ENCODE measurements at places on chromosomes 7 and 10.
A peak's percentile ranks its signal among the peaks of the same experiment; 100 is the strongest.

DNA sequence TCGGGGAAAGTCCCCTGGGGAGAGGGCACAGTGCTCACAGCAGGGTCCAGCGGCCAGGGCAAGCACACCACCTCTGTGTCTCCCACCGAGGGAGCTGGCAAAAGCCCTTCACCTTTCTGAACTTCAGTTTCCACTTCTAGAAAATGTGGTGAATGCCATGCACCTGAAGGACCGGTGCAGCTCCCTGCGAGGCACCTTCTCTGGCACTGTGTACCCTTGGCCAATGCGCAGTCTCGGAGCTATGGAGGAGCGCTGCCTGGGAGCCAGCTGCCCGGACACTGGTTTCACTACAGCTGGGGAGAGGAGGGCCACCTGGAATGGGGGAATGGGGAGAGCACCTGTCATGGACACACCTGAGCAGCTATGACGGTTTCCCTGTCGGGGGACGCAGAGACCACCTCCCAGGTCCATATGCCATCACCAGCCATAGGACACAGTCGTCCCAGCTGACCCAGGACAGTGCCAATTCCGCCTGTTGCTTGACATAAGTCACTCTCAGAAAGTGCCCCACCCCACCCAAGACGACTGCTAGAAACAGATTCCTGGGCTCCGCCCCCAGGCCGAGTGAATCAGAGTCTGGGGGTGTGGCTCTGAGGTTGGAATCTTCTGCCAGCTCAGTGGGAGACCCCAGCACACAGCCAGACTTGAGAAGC is 16.8 kb downstream of the RASGEF1A start:
- DNase-seq: no peak

- DNase-seq: no peak
Observed at GRCh38 chr10:76411729-76412435, 980.5 kb downstream of the LRMDA start.

- no peak for DNase-seq
Observed at GRCh38 chr10:89552213-89552612, 16.8 kb upstream of the SLC16A12 start.

GRCh38 chr10:34890939-34891338 is 75.8 kb upstream of the PARD3 start:
- DNase-seq: no peak

DNA sequence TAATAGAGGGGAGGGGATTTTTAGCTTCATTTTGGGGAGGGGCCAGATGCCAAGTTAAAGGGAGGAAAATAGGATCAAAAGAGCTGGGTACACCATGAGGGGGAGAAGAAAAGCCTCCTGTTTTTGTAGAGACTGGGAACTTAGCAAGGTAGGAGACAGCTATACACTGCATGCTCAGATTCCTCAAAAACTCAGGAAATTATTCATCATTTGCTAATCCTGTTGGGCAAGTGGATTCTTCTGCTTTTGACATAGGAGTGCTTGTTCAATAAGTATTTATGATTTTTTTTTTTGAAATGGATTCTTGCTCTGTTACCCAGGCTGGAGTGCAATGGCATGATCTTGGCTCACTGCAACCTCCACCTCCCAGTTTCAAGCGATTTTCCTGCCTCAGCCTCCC is 73.4 kb downstream of the LYZL2 start:
- DNase-seq: no peak

DNA sequence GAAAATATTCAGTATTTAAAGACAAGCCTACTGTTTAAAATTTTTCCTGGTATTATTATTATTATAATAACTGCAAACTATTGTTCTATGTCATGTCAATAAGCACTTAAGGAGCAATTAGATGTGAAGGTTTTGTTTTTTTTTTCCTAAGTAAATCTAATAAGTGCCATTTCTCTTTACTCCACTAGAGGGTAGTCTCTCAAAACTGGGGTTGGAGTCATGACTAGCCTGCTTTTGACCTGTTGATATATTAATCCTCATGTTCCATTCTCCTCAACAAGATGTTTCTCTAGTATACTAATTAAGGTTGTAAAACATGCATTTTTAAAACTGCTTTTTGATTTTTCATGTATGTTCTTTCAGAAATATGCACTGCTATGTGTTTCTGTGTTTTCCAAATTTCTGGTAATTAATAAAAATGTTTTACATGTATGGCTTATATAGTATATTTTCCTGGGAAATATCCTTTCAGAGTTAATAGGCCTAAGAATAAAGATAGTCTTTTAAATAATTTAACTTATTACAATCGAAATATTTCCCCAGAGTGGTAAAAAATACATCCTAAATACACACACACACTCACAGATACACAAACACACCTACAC is 1.0 kb upstream of the LRRN3 start:
- no peak for DNase-seq

DNA sequence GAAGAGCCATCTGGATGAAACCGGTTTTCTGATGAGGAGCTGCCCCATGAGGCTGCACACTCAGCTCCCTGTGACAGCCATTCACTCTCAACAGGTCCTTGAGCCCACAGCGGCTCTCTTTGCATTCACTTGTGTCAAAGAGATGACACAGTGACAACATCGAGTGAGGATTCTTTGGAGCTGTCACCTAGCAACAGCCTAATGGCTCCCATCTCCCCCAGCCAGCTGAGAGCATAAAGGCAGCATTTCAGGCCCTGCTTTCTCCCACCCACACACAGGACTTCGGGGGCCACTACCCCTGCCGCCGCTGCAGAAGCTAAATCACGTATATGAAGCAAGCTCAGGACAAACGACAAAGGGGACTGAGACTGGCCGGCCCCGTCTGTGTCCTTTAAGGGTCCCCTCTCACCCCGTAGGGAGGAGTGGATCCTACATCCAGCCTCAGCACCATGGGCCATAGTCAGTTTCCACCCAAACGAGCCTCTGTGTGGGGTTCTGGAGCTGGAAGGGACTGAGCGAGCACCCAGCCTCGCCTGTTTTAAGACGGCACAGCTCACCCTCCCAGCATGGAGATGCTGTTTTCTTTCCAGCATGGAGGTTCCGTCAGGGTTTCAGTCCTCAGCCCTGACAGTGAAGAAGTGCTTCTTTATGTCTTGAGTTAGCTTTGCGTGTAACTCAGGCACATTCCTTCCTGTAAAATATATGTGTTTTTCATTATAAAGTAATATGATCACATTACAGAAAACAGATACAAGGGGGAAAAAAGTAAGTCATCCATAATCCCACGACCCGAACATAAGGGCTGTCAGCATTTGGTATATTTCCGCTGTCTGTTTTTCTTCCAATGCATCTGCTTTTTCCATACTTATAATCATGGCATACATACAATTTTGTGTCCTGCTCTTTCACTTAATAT is 4.9 kb downstream of the CPA4 start:
- no peak for DNase-seq

DNA sequence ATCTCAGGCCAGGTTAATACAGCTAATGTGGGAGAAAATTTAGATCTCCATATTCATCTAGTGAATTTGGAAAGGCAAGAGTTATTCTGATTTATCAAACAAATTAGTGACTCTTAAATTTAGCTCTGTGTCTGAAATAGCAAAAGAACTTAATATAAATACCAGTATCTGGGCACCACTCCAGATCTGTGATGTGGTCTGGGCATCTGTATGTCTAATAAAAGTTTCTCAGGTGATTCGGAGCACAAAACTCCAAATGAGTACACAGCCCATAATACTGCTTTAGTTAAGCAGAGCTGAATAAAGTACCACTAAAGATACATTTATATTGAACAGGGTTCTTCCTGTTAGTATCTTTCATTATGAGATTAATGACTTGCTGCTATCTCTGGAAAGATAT is 261.4 kb downstream of the BAMBI start:
- no peak for DNase-seq

DNA sequence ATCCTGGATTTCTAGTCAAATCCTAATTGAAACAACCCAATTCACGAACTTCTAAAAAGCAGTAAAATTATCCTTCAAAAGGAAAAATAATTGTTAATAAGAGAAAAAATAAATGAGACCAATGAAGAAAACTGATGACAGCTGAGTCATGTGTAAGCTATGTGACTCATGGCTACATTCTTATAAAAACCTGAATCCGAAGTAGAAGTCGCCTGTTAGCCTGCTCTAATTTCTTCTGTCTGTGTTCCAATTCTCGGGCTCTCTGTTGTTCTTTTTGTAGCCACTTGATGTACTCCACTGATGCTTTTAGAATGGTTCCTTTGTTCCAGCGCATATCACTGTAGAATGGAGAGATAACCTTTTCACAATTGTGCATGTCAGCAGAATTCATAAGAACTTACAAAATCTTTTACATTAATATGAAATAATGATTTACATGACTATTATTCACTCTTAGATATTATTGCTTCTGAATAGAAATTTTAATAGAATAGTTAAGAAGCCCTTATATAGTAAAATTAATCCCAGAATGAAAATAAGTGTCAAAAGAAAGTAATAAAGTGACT is 88.8 kb downstream of the TFEC start:
- no peak for DNase-seq

- peak; percentile 83 for DNase-seq
Observed at GRCh38 chr10:67788028-67788886, 49.7 kb downstream of the DNAJC12 start.

Measured in stimulated activated CD4-positive, alpha-beta T cell treated with anti-CD3 and anti-CD28 coated beads, Interleukin-1b, Interleukin-23, amount 100 ng/mL, for 48 hours (primary cell).